ENCODE measurements at places on chromosomes 5 and 9.

DNA sequence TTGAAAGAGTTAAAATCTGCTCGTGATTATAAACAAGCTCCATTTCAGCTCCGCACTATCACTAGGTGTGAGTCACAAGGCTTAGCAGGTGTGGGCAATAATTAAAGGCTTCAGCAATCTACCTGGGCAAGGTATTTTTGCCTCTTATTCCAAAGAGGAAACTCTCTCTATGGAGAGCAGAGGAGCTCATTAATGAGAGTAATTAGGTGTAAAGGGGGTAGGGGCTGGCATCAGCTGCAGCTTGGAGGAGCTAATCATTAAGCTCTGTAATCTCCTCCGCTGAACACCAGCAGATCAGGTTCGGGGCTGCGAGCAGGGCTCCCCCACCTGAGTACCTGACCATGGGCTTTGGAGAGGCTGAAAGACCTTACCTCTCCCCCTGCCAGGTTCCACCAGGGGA lies 129.2 kb downstream of the CRB2 start:
- DNase-seq = no peak

- no peak for DNase-seq
These were observed 79.6 kb upstream of the KLF4 start for GRCh38 chr9:107569174-107569573.

GRCh38 chr5:55624841-55625588 lies 87.1 kb downstream of the SLC38A9 start:
- no peak for DNase-seq

DNA sequence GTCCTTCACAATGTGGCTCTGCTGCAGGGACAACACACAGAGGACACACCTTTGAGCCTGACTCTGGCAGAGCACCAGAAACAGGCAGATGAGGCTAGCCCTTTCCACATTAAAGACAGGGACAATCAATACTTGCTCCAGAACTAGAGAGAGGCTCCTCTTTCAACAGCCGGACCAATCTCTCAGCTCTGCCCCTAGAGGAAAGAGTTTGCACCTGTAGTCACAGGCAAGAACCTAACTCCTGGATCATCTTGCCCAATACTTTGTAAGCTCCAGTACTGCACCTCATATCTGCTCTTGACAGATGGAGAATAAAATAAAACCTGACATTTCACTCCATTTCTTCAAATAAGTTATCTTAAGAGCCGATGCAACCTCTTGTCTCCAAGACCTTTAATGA lies 52.1 kb downstream of the EPB41L4A start:
- no peak for DNase-seq

- no peak for DNase-seq
These were observed 70.3 kb downstream of the RIGI start for GRCh38 chr9:32455738-32456137.

DNA sequence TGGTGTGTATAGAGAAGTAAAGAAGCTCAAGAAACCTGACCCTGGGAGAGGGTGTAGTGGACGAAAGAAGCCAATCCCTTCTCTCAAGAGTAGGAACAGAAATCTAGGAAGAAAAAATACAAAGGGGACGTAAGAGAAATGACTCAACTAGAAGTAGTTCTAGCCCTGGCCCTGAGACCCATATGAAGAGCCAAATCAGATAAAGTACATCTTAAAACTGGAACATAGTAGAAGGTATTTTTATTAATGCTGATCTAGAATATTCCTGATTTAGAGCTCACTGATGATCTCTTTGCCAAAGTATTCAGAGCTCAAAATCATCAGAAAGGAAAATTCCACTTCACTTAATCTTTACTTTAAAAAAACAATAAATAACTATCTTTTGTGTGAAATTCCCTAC lies 184.8 kb downstream of the MLLT3 start:
- DNase-seq = no peak

DNA sequence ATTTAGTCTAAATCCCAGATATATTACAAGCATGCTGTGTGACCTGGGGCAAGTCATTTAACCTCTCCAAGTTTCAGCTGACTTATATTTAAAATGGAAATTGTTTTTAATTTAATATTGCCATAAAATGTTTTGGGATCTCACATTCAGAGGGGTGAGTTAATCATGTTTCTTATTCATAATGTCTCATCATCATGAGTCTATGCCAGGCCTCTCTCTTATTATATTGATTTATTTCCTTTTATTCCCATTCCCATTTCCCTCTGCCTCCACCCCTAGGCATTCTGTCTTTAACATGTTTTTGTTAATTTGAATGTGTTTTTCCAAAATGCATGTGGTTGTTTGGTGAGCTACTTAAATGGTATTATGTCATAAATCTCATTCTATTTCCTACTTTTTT lies 39.0 kb upstream of the TTC1 start:
- no peak for DNase-seq

DNA sequence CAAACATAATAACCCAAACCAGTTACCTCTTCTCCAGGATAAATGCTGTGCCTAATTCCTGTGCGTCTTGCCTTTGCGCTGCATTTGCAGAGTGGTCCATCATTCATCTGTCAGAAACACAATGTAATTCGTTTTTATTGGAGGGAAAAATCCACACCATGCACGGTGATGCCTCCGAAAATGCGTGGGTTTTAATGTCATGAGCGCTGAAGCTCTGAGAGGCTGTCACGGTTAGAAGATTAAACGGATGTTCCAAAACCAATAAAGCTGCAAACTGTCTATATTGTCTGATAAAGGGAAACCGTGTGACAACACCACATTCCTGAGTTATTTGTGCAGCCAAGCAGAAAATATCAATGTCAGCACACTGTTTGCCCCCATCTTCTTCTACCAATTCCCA lies 27.4 kb downstream of the DROSHA start:
- no peak for DNase-seq

DNA sequence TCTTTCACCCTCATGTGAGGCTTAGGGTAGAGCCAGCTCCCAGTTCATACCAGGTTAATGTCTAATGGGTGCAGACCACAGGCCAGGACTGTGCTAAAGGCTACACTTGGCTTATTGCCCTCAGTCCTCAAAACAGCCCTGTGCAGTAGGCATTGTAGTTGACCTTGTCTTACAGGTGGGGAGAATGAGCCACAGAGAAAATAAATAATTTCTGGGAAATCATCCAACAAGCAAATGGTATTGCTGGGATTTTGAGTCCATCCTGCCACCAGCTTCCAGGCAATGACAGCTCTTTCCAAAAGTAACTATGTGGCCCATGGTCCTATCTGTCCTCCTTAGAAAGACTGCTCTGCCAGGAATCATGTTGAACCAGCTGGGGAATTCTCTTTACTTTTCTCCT lies 450.0 kb downstream of the GADD45G start:
- DNase-seq = no peak

- DNase-seq = no peak
These were observed 240.2 kb downstream of the PBX3 start for GRCh38 chr9:125987420-125987819.

DNA sequence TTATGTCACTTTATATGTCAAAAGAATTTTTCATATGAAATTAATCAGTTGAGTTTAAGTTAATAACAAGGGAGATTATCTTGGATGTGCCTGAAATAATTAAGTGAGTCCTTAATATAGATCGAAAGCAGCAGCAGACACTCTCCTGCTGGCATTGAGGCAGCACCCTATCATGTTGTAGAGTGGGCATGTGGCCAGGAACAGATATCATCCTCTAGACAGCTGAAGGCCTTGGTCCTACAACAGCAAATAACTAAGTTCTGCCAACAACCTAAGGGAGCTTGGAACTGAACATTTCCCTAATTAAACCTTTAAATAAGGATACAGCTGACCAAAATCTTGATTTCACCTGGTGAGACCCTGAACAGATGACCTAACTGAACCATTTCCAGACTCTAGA lies 25.8 kb upstream of the UGT3A1 start:
- no peak for DNase-seq

- no peak for DNase-seq
These were observed 33.2 kb downstream of the SHB start for GRCh38 chr9:38035873-38036272.

DNA sequence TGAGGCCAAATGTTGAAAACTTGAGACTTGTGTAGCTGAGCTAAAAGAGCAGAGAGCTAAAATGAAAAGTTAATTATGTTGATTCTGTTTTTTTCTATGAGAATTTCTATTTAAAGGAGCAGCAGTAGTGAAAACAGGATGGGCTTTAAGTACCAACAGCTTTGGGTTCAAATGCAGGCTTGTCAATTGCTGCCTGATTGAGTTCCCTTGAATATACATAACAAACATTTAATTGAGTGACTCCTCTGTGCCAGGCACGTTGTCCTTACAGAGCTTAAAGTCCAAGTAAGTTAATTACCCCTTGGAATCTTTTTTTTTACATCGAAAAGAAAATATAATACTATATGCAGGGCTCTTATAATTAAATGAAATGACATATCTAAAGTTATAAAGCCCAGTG lies 38.5 kb downstream of the PPP2R2B start:
- DNase-seq = no peak

GRCh38 chr9:82247318-82247717 lies 258.7 kb downstream of the SPATA31D1 start:
- no peak for DNase-seq

GRCh38 chr9:99809586-99810319 lies 11.9 kb upstream of the NR4A3 start:
- DNase-seq = no peak

- no peak for DNase-seq
These were observed 14.0 kb upstream of the PDLIM4 start for GRCh38 chr5:132243366-132243977.

DNA sequence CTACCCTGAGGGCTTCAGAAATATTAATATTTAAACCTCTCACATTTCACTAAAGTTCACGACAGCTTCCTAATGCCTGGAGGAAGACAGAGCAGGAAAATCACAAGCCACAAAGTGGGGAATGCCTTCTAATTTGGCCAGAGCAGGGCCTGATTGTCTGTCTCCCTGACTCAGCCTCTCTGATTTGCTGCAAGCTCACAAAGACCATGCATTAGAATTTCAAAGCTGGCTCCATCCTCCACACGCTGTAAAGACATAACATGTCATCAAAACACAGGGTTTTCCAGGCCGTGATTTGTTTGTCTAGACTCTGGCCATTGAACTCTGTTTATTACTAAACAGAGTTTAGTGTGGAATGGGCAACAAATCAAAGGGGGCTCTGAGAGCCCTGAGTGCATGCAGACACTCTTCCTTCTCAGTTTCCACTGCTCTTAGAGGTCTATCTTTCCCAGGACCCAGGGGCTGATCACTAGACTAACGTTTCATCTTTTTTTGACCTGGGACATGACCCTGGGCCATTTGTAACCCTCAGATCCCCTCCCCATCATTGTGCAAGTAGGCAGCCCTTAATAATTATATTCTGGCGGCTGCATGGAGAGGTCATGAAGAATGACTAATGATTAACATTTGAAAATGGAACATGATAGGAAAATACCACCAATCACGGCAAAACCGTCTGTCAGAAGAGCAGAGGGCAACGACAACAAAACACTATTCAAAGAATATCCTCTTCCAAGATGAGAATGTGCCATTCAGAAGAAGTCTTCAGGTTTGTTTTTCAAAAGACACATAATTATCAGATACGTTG lies 140.2 kb downstream of the ENC1 start:
- DNase-seq = no peak

GRCh38 chr5:68644971-68645370 lies 429.4 kb downstream of the PIK3R1 start:
- no peak for DNase-seq

DNA sequence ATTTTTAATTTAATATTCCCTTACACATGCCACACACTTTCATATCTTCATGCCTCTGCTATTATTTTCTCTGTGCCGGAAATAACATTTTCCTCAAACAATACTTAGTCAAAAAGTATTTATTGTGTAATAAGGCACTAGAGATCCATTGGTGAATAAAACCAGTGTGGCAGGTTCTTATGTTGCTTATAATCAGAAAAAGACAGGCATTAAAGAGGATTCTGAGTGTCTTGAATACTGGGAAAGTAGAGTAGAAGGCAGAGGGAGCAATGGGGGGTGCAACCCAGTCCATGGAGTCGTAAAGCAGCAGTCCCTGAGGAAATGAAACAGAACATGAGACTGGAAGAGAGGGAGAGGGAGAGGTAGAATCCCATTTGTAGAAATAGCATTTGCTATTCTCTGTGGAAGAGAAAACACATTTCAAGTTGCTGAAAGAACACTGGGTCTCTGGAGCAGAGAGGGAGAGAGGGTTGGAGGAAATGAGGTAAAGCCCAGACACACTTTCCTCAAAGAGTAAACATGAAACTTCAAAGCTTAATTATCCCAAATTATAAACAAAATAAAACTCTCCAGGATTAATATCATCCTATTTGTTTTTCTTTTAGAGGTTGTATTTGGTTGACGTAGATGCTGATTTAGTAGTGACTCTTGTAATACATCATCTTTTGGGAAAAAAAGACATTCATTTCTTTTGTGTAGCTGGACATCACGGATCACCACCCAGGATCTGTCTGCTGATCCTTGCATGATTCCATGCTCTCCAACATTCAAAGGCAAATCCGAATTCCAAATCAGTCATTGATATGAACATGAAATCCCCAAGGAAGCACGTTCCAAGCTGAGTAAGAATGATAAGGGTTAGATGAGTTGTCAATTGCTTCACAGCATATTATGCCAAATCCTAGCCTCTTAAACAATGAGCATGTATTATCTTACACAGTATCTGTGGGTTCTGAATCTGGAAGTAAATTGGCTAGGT lies 37.4 kb upstream of the GRAMD2B start:
- DNase-seq = no peak

- DNase-seq = no peak
These were observed 752.4 kb upstream of the SEMA6A start for GRCh38 chr5:117326997-117327396.

- no peak for DNase-seq
These were observed 629.8 kb downstream of the EFNA5 start for GRCh38 chr5:107040907-107041306.

DNA sequence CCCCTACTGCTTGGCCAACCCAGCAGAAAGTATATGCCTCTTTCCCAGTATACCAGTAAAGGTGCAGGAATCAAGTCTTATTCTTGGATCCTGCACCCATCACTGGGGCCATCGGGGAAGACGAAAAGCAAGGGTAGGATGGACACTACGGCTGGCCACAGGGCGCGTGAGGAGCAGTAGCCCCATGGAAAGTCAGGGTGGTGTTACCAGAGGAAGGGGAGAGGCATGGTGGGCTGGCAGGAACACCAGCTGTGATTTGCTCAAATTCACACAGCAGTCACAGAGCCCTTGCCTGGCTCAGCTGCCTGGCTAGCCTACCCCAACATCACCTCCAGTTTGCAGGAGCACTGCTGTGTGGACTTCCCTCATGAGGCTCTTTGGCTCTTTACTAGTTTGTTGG lies 34.5 kb upstream of the SAP30L start:
- DNase-seq = no peak

- no peak for DNase-seq
These were observed 94.6 kb downstream of the EFNA5 start for GRCh38 chr5:107576155-107576554.

GRCh38 chr5:24598956-24599355 lies 45.8 kb downstream of the CDH10 start:
- no peak for DNase-seq

DNA sequence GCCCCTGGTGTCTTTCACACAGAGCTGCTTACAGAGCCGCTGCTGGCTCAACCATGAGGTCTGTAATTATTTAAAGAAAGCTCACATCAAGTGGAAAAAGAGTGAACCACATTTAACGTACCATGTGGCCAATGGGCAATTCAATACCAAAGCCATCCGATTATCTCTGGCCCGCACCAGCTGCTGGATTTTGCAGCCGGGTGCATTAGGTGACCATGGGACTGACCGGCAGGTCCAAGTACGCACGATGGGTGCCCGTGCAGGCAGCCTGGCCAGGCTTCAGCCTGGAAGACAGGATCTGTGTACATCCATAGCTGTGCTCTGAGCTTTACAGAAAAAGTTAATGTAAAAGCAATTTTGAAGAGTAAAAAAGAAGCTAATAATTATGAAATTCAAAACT lies 20.5 kb downstream of the PPARGC1B start:
- DNase-seq = no peak

Data from stimulated activated CD8-positive, alpha-beta memory T cell treated with anti-CD3 and anti-CD28 coated beads, Interleukin-4, amount 100 ng/mL, for 4 hours (primary cell).